ENCODE measurements at places on chromosomes 16 and 17.

- no peak for DNase-seq
Observed at GRCh38 chr16:4900750-4901149, 36.2 kb downstream of the PPL start.

- DNase-seq = no peak
Observed at GRCh38 chr17:45265821-45266220, 3.9 kb upstream of the SPATA32 start.

GRCh38 chr17:27892542-27892865 is 661 bp downstream of the LYRM9 start:
- DNase-seq = no peak

DNA sequence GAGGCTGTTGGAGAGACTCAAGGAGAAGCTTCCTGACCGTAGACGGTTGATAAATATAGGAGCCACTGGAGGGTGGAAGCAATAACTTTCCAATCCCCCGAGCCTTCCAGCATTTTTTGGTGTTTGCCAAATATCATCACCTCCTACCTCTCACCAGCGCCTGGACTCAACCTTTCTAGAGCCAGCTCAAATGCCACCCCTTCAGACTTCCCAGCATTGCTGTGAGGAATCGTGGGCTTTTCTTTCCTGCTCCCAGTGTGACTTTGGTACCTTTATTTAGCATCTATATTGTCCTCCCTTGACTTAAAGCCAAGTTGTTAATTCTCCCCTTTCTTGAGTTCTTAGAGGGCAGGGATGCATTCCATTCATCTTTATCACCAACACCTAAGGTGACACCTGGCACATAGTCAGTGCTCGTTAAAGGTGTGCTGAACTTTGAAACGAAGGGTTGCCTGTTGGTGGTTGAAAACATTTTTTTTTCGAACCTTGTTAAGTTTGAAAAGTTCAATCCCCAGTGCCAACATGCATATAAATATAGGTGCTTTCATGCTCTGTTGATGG is 35.3 kb upstream of the CCR7 start:
- DNase-seq = no peak

GRCh38 chr16:3235856-3236669 is 1.1 kb upstream of the ZNF200 start:
- no peak for DNase-seq

DNA sequence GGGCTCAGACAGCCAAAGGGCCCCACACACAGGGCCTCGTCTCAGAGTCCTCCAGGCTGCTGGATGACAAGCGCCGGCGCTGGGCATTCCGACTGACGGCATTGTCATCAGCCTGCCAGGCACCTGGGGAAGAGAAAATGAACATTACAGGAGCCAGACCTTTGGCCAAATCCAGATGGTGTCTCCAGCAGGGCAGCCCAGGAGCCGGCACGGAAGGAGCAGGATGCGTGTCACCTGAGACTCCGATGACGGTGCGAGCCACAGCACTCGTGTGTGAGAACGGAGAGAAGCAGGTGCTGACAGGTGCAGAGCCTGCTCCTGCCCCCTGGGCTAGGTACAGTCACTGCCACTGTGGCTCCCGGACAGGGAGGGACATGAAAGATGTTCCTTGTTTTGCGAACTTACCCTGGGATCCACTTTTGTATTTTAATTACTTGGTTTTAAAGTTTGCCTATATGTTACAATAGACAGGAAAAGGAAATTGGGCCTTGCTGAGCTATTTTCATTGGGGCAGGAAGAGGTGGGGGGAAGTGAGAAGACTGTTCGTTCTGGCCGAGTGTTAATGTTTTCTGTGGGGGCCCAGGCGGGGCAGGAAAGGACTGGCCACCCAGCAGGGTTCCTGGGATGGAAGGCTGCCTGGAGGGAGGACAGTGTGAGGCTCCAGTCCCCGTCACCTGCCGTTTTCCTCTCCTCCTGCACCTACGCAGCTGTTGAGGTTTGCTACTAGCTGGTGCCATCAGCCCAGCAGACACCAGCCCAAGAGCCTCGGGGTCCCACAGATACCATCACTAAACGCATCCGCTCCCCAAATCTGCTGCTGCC is 4.4 kb upstream of the FOXJ1 start:
- DNase-seq = no peak

DNA sequence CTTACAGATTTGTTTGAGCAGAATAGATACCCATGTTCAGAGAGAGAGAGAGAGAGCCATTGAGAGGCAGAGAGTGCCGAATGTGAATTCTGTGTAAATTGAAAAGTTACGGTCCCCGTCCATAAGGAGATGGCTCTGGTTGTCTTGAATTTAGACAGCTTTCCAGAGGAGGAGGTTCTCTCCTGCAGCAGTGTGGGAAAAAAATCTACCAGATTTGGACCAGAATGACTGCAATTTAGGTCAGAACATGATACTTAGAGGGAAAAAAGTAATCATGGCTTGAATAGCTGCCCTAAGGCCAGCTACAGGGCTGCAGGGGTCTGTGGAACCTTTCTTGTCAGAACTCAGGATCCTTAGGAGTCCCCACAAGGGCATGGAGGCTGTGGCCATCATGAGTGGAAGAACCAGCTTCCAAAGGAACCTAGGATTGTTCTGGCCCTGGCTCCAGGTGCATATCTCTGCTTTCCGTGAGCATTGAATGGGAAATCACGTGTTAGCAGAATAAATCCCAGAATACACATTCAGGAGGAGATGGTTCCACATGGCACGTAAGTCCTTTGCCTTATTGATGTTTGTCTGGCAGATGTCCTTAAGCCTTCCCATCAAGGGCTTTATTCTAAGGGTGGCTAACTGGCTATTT is 13.0 kb downstream of the PITPNC1 start:
- DNase-seq = no peak

- DNase-seq = no peak
Observed at GRCh38 chr17:43342589-43342890, 56.3 kb upstream of the ARL4D start.

GRCh38 chr17:3635474-3636153 is 436 bp downstream of the SHPK start:
- DNase-seq = no peak

DNA sequence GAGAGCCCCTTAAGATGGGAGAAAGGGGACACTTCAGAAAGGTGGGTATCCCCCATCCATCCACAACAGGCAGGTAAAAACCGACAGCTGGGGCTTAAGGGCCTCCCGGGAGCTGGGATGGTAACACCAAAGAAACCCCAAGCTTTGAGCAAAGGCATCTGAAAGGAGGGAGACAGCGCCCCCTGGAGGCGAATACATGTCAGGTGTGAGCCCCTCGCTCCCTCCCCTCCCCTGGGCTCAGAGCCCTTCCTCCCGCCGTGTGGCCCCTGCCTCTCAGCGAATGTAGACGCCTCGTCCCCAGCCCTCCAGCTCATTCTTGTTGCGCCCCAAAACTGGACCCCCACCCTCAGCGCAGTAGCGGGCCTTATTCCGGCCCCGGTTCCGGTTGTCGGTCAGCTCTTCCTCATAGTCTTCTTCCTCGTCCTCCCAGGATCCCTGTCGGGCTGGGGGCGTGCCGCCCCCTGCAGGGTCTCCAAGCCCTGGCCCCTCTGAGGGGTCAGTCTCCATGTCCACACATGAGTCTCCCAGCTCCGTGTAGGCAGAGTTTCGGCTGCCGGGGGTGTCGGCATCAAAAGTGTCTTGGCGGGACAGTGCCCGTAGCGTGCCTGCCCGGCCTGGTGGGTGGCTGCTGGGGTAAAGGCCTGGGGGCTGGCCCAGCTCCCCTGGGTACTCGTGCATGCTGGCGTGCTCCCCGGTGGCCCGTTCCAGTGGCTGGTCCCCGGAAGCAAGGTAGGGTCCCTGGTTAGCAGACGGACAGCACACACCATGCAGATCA is 9.1 kb upstream of the ARL5C start:
- peak; percentile 61 for DNase-seq

DNA sequence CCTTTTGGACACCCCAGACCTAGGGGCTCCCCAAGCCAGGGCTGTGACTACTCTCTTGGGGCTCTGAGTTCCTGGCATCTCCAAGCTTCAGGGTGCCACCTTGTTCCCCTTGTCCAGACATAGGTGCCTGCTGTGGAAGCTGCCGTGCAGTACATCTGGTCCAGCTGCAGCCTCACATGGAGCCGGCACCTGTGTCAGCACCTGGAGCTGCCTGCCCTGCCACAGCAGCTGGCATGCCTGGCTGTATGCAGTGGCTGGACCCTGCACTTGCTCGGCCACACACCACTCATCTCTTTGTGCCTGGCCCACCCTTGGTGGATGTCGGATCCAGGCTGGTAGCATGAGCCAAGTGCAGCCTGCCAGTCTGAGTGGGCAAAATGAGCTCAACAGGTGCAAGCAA is 775.8 kb downstream of the CDH11 start:
- DNase-seq = no peak

GRCh38 chr17:652314-652713 is 62.3 kb downstream of the VPS53 start:
- DNase-seq = no peak

DNA sequence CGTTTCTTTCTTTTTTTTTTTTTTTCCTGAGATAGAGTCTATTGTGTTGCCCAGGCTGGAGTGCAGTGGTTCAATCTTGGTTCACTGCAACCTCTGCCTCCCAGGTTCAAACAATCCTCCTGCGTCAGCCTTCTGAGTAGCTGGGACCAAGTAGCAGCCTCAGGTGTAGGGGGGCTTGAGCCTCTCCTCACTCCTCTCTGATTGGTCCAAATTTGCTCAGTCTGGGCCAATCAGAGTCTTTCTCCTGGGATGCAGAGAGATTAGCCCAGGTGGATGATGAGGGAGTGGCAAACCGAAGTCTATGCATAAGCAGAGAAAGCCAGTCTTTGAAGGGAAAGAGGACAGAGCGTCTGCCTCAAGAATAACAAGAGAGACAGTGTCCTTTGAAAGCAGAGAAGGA is 99.0 kb downstream of the BMERB1 start:
- DNase-seq = no peak

- DNase-seq = no peak
Observed at GRCh38 chr16:68289621-68290329, 21.0 kb downstream of the SLC7A6OS start.

GRCh38 chr16:81181013-81181720 is 57.3 kb upstream of the BCO1 start:
- DNase-seq = no peak

GRCh38 chr16:30092373-30093010 is 768 bp upstream of the TBX6 start:
- DNase-seq = no peak

DNA sequence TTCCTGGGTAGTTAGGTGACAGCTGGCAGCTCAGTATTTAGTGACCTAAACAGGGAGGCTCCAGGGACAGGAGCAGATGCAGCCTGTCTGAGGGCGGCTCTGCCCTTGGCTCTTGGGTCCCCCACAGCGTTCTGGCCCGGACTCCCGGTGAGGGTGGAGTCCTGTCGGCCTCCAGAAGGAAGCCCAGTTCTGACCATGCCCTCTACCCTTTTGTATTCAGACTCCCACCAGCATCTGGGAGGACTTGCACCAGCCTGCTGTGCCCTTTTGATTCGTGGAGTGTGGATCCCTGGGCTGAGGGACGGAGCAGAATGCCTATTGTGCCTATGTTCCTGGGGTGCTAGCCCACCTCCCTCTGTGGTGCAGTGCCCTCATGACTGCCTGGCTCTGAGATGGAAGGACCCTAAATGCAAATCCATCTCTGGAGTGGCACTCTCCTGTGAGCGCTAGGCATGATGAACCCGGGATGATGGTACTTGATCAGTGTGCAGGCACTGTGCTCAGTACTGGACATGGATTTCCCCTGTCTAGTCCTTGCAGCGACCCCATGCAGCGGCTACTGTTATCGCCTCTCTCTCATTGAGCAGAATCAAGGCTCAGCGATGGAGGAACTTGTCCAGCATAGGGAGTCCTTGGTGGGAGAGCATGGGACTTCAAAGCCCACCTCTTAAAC is 123.1 kb downstream of the SNX29 start:
- DNase-seq = no peak

GRCh38 chr17:16980813-16981731 is 9.2 kb upstream of the TNFRSF13B start:
- no peak for DNase-seq

DNA sequence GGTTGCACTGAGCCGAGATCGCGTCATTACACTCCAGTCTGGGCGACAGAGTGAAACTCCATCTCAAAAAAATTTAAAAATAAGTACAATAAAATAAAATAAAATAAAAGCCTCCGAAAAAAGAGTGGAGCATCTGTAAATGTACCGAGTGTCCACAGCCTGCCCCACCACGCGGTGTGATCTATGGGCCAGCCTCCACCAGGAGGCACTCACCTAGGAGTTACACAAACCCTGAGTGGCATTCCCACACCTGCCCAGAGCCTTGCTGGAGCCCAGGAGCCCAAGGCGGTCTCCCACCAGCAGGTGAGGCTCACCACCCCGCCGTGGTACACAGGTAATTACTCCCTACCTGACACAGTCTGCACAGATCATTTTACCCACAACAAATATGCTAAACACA is 183.2 kb downstream of the ZNF423 start:
- DNase-seq = no peak

- no peak for DNase-seq
Observed at GRCh38 chr16:15523092-15523541, 88.7 kb downstream of the BMERB1 start.

DNA sequence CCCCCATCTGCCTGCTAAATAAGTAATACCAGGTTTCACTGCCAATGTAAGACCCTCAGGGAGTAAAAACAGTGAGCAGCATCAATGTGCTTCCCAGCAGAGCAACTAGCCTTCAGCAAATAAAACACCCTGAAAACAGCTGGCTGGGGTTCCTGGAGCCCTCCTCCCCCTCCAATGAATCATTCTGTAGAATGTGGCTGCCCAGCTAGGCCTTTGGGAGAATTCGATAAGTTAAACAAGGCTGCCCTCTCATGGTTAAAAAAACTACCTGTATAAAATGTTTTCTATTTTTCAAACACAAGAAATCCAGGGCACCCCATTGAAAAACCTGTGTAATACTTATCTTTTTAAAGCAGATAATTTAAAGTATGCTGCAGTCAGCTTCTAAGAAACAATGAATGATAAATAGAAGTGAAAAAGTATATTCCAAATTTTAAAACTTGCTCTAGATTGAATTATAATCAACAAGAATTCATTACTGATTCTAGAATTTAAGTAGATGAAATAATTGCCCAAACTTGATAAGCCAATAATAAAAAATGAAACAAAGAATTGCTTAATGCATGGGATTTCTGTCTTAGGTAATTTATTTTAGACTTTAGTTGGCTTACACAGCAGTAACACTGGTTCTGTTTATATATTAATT is 9.4 kb upstream of the TOM1L1 start:
- no peak for DNase-seq

DNA sequence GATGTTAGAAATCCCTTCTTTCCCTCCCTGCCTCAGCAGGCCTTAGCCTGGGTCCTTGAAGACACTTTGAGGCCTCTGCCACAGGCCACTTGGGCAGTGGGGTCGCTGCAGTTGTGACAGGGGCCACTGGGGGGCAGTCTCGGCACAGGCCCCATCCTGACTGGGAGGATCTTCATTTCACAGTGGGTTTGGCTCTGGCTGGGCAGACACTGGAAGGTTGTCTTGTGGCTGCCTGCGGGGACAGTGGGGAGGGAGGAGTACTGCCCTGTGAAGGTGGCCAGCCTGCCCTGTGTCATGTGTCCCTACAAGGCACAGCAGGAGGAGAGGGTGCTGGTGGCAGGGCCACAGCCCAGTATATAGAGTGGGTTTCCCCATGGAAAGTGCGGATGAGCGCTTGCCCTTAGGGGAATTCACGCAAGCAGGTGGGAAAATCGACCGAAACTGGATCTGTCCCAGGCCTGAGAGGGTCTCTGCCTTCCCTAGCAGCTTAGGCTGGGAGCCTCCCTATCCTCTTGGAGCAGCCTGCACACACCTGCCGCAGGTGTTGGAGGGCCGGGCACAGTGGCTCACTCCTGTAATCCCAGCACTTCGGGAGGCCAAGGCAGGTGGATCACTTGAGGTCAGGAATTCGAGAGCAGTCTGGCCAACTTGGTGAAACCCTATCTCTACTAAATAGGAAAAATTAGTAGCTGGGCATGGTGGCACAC is 28.8 kb downstream of the GINS2 start:
- peak; percentile 34 for DNase-seq

- peak; percentile 82 for DNase-seq
Observed at GRCh38 chr17:75749545-75750389, 15.2 kb downstream of the GALK1 start.
